ENCODE measurements at places on chromosomes 3 and 15.

- DNase-seq: peak; percentile 81
These were observed 43.5 kb upstream of the BDH1 start for GRCh38 chr3:197599089-197599765.

- no peak for DNase-seq
These were observed 372.8 kb downstream of the MAGI1 start for GRCh38 chr3:65665915-65666314.

- DNase-seq: no peak
These were observed 5.4 kb downstream of the CYFIP1 start for GRCh38 chr15:22974745-22975144.

DNA sequence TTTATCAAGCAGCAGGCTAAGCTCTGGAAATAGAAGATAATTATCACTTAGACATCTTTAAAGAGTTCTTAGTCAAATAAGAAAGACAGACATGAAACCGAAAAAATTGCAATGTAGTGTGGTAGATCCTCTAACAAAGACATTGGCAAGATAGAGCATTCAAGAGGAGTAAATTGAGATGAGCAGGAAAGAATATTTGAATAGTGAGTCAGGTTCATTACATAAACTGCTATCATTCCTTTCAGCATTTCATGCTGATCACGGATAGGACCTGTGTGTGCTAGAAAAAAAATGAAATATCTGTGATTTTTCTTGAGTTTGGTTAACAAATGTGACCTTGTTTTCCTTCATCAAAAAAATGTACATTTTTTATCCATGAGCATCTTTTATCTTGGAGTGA lies 460.9 kb downstream of the OTOL1 start:
- DNase-seq: no peak

- peak; percentile 53 for DNase-seq
These were observed 31.7 kb downstream of the SLC6A6 start for GRCh38 chr3:14434126-14434497.

DNA sequence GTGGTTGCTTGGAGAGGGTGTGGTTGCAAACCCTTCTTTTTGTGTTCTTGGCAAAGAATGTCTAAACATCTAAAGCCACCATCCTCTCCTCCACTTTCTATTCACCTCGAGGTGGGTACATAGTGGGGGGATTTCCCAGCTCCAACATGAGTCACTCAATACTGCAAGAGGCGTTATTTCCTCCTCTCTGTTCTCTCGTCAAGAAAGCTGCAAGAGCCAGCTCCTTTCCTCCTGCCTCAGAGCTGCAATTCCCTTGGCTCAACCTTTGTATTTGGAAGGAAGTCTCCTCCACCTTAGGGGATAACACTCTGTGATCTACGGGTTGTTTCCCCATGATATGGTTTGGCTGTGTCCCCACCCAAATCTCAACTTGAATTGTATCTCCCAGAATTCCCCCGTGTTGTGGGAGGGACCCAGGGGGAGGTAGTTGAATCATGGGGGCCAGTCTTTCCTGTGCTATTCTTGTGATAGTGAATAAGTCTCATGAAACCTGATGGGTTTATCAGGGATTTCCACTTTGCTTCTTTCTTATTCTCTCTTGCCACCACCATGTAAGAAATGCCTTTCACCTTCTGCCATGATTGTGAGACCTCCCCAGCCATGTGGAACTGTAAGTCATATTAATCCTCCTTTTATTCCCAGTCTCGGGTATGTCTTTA lies 138.4 kb downstream of the PLCL2 start:
- DNase-seq: peak; percentile 48

- DNase-seq: no peak
These were observed 207.2 kb upstream of the NAALADL2 start for GRCh38 chr3:174651951-174652350.

- DNase-seq: peak; percentile 60
These were observed 64.5 kb downstream of the ZNF148 start for GRCh38 chr3:125310623-125311081.

DNA sequence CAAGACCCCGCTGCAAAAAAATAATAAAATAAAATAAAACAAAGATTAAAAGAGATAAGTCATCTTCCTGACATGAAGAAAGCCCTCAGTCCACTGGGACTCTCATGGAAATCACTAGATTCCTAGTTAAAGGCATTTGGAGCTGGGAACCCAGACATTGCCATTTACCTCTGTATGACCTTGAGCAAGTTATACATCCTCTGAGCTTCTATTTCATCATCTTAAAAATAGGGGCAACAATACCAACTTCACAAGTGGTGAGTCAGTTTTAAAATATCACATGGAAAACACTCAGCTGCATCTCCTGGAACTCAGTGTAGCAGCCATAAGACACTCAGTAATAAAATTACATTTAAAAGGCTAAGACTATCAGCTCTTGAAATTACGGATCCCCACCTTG lies 334.8 kb downstream of the ERC2 start:
- DNase-seq: no peak

GRCh38 chr3:12910356-12911099 lies 69.2 kb upstream of the RPL32 start:
- no peak for DNase-seq

GRCh38 chr3:151268267-151269235 lies 9.8 kb downstream of the P2RY14 start:
- DNase-seq: peak; percentile 30

DNA sequence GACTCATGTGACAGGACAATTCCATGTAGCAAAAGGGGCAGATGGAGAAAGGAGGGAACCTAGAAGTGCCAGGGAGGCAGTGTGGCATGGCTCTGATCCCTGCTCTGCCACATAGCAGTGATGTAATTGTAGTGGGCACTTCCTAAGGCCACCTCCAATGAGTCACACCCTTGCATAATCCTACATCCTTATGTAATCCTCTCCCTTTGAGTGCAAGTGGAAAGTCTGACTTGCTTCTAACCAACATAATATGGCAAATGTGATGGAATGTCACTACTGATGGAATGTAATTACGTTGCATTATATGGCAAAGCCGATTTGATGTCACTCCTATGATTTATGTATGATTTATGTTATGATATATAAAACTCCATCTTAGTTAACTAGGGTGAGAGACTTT lies 72.9 kb upstream of the ATP2C1 start:
- DNase-seq: no peak

DNA sequence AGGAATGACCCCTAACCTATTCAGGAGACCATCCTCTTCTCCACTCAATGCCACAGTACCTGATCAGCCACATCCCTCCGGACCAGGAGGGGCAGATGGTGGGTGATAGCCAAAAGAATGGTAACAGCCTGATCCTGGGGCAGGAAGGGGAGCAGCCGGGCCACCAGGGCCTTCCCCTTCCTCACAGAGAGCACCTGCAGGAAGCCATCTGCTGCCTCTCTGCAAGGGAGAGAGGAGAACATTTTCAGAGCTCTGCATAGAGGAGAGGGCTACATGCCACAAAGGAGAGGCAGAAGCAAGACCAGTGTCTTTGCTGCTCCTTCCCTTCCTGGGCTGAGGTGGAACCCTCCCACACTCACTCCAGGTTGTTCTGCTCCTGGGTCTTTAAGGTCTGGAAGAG lies 5.5 kb upstream of the SPG11 start:
- DNase-seq: peak; percentile 56

DNA sequence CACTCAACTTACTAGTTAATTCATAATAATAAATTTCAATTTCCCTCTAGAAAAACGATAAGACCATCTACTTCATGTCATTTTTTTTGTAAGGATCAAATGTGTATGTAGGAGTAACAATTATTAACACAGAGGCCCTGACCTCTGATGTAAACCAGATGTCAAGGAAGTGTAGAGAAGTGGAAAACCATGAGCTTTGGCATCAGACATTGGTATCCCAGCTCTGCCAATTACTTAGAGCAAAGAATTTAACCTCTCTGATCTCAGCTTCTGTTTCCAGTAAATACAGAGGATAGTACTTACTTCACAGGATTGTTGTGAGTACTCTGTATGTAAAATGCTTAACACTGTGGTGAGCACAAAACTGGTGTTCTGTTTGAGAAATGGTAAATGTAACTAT lies 17.5 kb downstream of the AQR start:
- no peak for DNase-seq

- DNase-seq: no peak
These were observed 94.6 kb upstream of the UBE2E2 start for GRCh38 chr3:23108451-23109057.

DNA sequence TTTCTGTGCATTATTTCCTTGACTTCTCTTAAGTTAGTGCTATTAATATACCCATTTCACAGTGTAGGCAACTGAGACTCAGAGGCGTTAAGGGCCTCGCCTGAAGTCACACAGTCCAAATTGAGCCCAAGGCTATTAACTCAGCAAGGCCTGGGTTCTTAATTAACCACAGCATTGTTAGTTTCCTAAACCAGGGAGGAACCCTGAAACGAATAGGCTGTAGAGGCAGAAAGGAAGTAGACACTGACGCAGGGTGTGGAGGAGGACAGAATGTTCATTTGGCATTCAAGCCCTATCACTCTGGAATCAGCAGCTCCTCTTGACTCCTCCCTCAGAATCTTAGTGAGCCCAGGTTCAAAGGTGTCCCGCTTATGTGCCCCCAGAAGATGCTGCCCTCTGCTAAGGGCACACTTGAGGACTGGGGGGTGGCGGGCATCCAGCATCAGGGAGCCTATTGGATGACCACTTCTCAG lies 13.9 kb downstream of the ARHGEF3 start:
- DNase-seq: peak; percentile 35

GRCh38 chr15:47924381-47924780 lies 196.4 kb upstream of the SLC24A5 start:
- no peak for DNase-seq

- no peak for DNase-seq
These were observed 65.3 kb upstream of the CD96 start for GRCh38 chr3:111476701-111477100.

DNA sequence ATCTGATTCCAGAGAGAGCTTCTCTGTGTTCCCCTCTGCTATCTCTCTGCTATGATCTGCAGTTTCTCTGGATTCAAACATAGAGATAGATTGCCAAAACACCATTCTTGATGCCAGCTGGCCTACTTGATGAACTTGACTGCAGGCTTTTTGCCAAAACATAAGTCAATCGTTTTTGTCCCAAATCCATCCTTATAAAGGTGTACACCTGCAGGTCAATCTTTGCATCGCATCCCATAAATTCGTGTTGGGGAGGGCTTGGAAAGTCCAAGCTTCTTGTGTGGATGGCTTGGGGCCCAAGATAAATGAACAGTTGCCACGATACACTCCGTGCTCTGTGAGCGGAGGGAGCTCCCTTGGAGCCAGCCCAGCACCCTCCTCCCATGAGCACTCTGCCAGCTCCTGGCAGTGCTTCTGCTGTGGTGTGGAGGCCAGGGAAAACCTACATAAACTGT lies 2.7 kb downstream of the CERS3 start:
- no peak for DNase-seq

- DNase-seq: no peak
These were observed 631.7 kb upstream of the CCDC54 start for GRCh38 chr3:106745344-106746168.

DNA sequence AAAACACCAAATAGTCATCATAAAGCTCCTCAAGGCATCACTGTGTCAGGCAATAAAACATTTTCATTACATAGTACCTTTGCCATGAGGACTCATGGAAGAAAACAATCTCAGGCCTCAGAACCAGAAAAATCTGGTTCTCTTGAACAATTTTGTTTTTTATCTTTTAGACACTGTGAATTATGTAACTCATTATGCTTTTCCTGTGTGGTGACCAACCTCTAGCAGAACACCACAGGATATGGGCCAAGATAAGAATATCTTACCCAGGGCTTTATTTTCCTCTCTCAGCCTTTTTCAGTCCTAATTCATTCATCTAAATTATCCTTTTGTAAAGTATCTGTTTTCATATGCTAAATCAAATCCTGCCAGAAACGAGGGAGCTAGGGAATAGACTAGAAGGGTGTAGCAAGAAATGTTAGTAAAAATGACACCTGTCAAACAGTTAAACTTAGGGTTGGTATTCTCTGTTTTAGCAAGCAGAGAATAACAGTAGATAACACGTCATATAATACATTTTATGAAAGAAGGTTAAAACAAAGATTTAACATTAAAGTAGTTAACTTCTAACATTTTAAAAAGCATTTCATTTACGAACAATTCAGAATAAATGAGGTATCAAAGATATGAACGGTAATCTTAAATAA lies 111.1 kb downstream of the FBXL22 start:
- DNase-seq: no peak

GRCh38 chr3:126121632-126122031 lies 37.7 kb upstream of the SLC41A3 start:
- no peak for DNase-seq

- DNase-seq: no peak
These were observed 42.0 kb downstream of the UMPS start for GRCh38 chr3:124772081-124772831.

DNA sequence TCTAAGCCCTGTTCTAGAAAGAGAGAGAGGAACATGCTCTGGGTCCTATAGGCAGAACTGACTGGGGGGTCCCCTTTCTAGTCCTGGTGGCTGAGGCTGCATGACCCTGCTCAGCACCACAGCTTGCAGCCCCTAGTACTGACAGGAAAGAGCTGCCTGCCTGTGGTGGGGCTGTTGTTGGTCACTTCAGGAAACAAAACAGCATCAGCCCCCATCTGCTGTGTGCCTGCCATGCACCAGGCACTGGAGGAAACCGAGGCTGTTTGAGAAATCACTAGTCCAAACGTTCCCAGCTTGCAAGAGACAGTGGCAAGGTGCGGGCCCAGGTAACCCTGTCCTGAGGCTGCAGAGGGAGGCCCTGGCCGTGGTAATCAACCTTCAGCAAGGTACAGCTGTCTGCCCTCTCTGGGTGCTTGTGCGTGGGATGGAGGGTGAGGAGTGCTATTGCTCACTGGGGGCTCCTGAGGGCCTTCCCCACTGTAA lies 90.6 kb downstream of the IQSEC1 start:
- DNase-seq: no peak

DNA sequence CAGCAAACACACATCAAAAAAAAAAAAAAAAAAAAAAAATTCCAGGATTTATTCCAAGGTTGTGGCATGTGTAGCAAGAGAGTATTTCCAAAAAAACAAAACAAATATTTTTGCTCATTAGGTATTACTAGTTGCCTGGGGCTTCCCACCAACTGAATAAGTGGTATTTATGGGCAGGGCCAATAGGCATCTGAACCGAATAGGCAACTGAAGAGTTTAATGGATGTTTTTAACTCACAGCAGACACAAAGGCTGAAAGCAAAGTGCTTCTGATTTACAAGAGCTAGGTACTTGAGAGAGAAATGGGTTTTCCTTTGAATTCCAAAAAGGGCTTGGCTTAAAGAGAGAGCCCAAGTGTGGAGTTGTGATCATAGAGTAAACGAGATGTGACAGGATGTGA lies 21.4 kb downstream of the EIF4E3 start:
- DNase-seq: no peak

GRCh38 chr3:64188810-64189560 lies 36.3 kb downstream of the PRICKLE2 start:
- DNase-seq: no peak

- no peak for DNase-seq
These were observed 71.4 kb upstream of the WDR72 start for GRCh38 chr15:53830707-53831386.

GRCh38 chr3:160738048-160738447 lies 18.0 kb upstream of the PPM1L start:
- no peak for DNase-seq

DNA sequence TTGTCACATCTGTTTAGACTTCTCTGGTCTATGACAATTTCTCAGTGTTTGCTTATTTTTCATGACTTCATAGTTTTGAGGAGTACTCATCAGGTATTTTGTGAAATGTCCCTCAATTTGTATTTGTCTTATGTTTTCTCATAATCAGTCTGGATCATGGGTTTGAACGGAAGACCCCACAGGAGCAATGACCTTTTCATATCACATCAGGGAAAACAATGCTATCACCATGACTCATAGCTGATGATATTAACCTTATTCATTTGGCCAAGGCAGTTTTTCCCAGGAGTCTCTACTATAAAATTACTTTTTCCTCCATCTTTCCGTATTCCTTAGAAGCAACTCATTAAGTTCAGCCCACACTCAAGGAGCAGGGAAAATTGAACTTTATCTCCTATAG lies 32.7 kb downstream of the AADACL2 start:
- DNase-seq: no peak
